ENCODE measurements at places on chromosomes 3 and 15.

GRCh38 chr3:151916781-151917180 lies 43.3 kb downstream of the SUCNR1 start:
- no peak for DNase-seq

DNA sequence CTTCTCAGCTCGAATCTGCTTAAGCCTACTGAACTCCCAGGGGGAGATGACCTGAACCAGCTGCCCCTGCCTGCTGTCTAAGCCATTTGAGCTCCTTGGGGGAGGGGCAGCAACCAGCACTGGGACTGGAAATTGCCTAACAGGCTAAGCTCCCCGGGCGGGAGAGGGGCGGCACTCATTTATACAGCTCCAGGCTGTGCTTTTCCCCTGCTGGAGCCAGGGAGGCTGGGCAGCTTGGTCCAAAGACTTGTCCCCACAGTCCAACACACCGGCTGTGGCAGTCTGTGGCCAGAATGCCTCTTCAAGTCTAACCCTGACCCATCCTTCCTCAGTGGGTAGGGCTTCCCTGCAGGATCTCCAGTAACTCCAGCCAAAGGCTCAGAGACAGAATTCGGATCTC lies 1241.5 kb downstream of the ROBO2 start:
- no peak for DNase-seq

GRCh38 chr3:82416830-82417229 lies 655.4 kb upstream of the GBE1 start:
- no peak for DNase-seq

GRCh38 chr15:90400005-90400758 lies 12.1 kb downstream of the IQGAP1 start:
- DNase-seq, result peak; percentile 44

GRCh38 chr15:36251450-36251849 lies 328.0 kb upstream of the CDIN1 start:
- no peak for DNase-seq

GRCh38 chr3:181616088-181617070 lies 95.3 kb upstream of the SOX2 start:
- no peak for DNase-seq

DNA sequence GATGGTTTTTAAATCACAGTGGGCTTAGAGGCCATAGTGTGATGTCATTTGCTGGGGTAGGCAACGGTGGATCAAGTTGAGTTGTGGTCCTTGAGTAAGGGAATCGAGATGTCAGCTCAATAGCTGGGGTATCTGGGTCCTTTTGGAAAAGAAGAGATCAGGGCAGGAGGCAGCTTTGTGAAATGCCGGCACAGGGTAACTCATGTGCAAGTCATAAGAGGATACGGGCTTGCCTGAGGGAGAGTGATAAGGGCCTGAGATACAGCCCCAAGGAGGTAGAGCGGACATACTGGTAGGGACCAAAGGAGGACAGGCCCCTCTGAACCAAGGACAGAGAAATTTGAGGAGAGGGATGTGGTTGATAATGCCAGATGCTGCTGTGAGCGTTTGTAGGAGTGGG lies 4.2 kb upstream of the FAM131A start:
- DNase-seq, result no peak

GRCh38 chr3:139639662-139640061 lies 38.1 kb downstream of the NMNAT3 start:
- no peak for DNase-seq

DNA sequence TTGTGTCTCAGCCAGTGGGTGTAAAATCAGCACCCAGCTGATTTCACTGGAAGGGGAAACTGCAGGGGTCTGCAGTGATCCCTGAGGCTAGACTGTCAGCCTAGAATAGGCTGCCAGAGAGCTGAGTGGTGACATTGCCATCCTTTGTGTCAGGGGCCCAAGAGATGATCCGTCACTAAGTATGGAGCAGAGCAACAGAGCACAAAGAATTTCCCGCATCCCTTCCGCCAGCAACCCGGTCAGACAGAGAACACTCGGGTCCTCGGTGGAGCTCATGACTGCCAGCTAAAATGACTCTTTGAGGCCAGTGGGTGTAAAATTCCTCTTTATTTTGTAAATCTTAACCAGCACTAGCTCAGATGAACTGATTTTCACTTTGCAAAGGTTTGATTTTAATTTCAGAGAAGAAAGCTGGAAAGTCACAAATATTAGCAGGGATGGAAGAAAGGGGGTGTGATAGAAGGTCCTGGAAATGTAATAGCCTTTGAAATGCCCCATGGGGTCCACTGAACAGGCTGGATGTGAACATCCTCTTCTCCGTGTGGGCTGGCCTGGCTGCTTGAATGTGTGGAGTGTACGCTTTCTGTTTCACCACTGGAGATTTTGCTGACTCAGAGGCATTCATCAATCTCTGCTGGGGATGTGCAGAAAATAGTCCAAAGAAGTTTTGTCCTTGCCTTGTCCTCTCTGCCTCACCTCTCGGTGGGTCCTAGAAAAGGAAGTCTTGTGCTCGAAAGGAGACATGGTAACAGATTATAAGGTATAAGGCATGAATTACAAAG lies 138.8 kb downstream of the SV2B start:
- no peak for DNase-seq

GRCh38 chr3:64463981-64464380 lies 223.8 kb downstream of the ADAMTS9 start:
- no peak for DNase-seq

DNA sequence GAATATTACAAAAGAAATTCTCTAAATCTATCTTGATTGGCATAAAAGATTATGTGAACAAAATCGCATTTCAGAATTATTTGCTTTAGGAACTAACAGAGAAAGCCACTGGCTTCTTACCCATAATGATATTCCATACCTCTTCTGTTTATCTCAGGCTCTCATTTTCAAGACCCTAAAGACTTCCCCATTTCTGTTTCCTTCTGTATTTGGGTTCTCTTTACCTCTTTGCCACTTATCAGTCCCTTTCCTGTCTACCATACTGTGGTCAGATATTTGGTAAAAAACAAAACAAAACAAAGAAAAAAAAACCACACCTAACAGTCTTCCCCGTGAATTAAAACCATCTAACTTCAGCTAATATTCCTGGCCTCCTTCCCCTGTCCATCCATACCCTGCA lies 108.5 kb downstream of the LRRC28 start:
- DNase-seq, result no peak

GRCh38 chr15:50435772-50436171 lies 11.6 kb downstream of the USP8 start:
- DNase-seq, result no peak

DNA sequence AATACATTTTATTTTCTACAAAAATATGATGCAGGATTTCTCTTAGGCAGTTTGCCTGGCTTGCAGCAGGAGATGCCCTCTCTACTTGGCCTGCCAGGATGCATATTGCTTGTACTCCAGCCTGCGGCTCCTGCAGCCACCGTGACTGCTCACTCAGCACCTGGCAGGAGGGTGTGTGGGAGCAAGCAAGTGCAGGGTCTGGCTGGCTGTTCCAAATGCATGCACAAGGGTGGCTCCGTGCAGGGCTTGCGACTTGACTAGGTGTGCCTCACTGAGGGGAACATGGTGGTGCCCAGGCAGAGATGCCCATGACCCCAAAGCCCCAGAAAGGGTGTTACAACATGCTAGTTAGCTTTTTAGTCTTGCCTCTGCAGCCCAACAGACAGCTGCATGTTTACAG lies 1240.2 kb upstream of the ALCAM start:
- DNase-seq, result no peak

DNA sequence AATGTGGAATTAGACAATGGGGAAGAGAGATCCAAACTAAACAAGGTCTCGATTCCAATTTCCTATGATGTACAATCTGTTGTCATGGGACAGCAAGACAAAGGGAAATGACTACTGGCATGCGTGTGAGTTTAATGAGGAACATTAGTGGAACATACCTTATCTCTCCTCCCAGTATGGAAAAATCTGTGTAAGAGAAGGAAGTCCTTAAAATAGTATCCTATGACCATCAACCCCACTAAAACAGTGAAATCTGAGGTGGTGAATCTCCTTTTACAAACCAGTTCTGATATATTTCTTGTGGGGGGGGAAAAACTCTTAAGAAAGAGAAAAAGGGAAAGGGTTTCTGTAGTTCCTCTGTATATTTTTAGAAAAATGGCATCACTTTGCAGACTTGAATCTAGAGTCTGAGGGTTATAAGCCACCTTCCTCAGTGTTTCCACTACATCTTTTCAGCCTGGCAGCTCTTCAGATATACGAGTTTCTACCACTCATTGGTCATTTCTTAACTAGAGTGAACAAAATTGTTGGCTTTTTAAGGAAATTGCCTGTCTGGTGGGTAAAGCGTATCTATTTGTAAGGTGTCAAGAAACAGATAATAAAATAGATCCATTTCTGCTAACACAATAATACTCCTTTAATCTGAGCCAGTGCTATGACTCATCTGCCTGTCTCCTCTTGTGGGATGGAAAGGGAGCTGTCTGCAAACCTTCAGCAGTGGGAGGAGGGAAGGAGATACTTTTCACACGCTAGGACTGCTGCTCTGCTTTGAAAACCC lies 3.0 kb upstream of the TNFAIP8L3 start:
- peak; percentile 64 for DNase-seq

DNA sequence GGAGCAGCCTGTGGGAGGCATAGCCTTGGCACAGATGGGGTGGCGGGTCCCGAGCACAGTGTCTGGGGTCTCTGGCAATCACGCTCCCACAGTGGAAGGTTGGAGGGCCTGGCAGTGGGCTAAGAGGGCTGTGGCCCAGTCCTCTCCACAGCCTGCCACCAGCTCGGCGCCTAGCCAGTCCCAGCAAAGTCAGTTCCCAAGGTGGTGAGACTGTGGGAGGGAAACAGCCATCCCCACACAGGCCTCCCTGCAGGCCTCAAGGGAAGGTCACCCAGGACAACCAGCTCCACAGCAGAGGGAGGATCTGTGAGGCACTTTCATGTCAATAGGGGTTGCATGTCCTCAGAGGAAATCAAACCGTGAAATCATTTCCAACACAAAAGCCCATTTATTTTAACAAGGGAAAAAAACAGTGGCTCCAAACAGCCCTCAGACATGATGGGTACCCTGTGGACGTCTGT lies 27.6 kb upstream of the LIMD1 start:
- no peak for DNase-seq

GRCh38 chr3:197750858-197751737 lies 1.4 kb downstream of the FYTTD1 start:
- peak; percentile 57 for DNase-seq

- no peak for DNase-seq
Observed at GRCh38 chr3:177345973-177346503, 148.8 kb upstream of the TBL1XR1 start.

DNA sequence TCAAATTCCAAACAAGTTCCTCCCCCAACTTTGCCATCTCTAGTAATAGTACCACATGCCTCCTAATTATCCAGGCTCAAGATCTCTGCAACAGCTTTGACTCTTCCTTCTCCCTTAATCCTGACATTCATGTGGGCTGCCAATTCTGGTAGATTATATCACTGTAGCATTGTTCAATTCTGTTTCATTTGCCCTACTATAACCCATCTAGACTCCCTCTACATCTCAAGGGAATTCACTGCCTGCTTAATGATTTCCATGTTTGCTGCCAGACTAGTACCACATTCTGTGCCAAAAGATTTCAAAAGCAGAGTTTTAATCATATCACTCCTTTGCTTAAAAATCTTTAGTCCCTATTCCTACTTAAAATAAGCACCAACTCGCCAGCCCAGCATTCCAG lies 34.6 kb upstream of the PPIB start:
- no peak for DNase-seq

DNA sequence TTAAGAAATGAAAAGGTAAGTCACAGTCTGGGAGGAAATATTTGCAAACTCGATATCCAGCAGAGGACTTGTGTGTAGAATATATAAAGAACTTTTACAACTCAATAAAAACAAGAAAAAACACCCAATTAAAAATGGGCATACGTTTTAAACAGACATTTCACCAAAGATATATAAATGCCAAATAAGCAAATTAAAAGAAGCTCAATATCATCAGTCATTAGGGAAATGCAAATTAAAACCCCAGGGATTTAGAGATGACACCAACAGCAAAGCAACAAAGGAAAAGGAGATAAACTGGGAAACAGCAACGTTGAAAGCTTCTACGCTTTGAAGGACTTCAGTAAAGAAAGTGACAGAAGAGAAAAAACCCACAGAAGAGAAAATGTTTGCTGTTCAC lies 132.3 kb downstream of the NUP210 start:
- no peak for DNase-seq

DNA sequence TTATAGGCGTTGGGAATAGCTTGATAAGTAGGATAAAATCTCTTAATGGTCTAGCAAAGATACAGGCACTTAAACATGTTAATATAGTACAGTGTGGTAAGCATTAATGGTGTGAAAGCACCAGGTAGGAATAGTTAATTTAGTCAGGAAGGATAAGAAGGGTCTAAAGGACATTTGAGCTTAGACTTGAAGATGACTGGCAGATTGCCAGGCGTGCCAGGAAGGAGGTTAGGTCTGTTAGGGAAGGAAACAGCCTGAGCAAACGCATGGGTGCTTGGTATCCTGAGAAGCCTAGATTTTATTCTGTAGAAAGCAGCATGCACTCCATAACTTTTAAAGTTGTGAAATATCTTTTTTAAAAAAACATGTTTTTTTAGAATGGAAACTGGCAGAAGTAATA lies 17.7 kb downstream of the SEC62 start:
- no peak for DNase-seq

GRCh38 chr3:161069511-161070251 lies 35.5 kb downstream of the B3GALNT1 start:
- DNase-seq, result peak; percentile 79

DNA sequence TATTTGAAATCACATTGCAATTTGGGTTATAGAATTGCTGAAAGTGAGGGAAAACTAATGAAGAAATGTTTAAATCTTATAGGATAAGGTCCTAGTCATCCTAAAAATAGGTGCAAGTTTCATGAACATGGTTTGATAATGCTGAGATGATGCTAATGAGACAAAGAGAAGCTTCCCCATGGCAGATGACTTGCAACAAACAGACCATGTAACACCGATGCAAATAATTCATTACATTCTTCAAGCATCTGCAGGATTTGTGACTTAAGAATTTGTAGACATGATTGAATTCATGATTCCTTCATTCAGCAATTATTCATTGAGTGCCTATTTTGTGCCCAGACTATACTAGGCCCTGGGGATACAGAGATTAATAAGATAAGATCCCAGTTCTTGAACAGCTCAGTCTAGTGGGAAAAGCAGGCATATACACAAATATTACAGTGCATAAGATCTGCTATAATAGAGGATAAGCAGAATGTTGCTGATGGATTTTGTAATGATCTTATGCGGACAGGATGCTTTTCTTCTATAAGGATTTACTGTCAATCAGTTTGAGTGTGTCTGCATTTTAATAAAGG lies 367.9 kb upstream of the GBE1 start:
- no peak for DNase-seq

DNA sequence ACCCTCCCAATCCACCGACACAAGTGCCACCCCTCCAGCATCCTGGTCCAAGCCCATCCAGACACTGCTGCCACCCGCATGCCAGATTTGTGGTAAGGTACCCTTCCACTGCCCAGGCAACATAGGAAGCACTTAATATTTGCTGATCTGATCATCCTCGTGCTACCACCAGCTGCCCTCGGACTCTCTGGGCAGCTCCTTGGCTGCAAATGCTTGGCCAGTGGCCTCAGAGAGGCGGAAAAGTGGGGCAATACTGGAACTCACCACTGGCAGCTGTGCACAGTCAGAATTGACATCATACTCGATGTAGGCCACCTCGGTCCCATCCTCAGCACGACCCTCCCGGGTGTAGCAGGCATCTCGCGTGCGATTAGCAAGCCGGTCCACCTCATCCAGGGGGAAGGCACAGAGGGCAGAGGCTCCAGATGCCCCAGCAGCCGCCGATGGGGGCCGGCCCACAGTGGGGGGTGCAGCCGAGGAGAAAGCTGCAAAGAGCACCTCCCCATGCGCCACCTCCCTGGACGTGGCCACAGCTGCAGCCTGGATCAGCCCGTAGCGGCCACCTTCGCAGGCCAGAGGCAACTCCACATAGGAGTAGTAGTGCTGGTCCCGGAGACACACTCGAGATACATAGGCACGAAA lies 6.5 kb downstream of the PLXNB1 start:
- DNase-seq, result no peak

Data from mammary epithelial cell (primary cell).